Neuronal stem cell (in vitro differentiated cells): ENCODE measurements at places on chromosomes 1 and 21.

GRCh38 chr1:166740668-166741276, 98.5 kb upstream of the POGK start:
- DNase-seq = no peak

DNA sequence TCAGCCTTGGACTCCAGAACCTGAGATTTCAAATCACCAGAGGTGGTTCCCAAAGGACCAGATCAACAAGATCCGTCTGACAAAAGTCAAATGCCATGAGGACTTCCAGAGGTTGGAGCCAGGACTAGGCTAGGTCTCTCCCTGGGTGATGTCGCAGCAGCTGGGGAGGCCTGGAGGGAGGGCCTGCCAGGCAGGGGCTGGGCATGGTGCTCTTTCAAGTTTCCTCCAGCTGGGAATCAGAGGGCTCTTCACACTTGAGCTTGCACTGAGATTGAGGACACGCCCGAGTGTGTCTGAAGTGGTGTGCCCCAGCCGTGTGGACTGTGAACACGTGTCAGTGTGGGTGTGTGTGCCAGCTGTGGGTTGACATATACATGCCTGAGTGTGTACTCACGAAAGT, 21.3 kb upstream of the RSPO1 start:
- no peak for DNase-seq

- DNase-seq = no peak
These were observed 19.3 kb downstream of the C1orf52 start for GRCh38 chr1:85240174-85240601.

DNA sequence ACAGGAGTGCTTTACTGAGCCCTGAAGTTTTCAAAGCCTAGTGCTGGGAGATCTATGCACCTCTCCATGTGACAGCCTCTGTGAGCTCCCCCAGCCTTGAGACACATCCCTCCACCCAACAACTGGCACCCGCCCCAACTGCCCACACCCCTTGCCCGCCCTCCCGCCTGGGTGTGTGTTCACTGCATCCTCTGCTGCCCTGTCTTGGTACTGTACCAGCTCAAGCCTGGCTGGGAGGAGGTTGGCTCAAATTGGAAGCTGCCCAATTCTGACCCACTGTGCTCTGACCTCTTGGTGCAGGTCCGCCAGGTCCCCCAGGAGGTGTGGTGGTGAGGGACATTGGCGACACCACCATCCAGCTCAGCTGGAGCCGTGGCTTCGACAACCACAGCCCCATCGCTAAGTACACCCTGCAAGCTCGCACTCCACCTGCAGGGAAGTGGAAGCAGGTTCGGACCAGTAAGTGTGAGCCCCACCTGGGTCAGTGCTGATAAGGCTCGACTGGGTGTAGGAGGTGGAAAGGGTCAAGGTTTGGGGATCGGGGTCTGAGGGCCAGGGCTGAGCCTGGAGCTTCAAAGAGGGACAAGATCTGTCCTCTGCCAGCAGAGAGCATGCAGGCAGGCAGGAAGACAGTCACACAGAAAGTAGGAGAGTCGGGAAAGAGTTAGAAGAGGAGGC, 18.0 kb downstream of the TMEM81 start:
- no peak for DNase-seq

GRCh38 chr1:54927472-54928240, 40.7 kb upstream of the DHCR24 start:
- no peak for DNase-seq
